ENCODE measurements at places on chromosomes 3 and 15.
A peak's percentile ranks its signal among the peaks of the same experiment; 100 is the strongest.

- no peak for DNase-seq
These were observed 44.8 kb upstream of the TLE3 start for GRCh38 chr15:70142322-70143191.

- DNase-seq, result no peak
These were observed 50.0 kb downstream of the ZIC4 start for GRCh38 chr3:147356145-147356908.

DNA sequence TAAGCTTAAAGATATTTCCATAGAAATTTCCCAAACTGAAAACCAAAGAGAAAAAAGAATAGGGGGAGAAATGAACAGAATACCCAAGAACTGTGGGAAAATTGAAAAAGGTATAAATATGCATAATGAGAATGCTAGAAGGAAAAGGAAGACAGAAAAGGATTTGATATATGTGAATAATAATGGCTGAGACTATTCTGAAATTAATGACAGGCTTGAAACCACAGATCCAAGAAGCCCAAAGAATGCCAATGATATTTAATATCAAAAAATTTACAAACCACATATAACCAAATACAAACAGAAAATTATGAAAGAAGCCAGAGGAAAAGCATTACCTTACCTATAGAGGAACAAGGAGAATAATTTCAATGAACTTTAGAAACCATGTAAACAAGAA is 153.0 kb downstream of the ANXA2 start:
- DNase-seq, result no peak

DNA sequence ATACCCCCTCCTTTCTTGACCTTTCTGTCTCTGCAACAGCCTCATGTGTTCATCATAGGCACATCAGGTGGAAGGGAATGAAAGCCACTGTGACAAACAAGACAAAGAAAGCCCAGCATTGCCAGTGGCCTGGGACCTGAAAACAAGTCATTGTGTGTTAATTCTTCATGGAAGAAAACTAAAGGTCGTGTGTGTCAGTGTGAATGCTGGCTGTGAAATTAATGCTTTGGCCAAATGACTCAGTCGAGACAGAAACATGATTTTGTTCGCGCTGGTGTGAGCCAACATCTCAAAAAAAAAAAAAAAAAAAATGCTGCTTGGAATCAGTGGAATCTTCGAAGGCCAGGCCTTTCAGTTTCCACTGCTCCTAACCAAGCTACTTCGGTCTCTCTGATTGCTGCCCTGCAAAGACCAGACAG is 386.5 kb upstream of the PROK2 start:
- DNase-seq, result peak; percentile 66

DNA sequence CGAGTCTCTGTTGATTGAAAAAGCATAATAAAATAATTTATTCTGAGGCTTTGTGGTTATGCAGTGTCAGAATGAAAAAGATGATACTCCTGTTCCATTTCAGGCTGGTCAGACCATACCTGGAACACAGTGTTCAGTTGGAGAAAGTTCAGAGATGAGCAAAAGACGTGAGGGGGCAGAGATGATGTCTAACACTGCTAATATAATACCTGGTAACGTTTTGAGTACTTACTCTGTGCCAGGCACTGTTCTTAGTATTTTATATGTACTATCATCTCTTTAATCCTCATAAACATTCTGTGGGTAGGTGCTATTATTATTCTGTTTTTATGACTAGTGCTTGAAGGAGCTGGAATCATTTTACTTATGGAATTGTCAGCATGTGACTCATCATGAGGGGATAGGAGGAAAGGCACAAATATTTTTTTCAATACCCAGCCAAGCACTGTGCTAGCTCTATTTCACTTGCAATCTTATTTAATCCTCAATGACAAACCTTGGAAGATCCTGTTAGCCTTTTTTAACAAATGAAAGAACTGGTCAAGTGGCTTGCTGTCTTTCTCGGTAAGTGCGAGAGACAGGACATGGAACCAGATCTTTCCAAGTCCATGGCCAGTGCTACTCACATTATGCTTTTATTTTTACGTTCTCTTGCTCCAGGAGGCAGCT is 31.8 kb downstream of the IQGAP1 start:
- no peak for DNase-seq

DNA sequence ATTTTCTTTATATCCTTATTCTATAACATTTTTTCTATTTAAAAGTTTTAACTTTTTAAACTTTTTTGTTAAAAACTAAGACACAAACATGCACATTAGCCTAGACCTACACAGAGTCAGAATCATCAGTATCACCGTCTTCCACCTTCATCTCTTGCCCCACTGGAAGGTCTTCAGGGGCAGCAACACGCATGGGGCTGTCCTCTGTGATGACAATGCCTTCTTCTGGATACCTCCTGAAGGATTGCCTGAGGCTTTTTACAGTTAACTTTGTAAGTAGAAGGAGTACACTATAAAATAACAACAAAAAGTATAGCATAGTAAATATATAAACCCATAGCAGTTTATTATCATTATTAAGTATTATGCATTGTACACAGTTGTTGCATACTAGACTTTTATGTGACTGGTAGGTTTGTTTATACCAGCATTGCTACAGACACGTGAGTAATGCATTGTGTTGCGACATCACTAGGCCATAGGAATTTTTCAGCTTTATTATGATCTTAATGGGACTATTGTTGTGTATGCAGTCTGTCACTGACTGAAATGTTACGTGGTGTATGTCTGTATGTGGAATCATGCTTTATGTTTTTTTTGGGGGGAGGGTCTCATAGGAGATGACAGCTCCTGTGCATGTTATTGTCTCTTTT is 18.2 kb downstream of the ATP1B3 start:
- DNase-seq, result no peak

DNA sequence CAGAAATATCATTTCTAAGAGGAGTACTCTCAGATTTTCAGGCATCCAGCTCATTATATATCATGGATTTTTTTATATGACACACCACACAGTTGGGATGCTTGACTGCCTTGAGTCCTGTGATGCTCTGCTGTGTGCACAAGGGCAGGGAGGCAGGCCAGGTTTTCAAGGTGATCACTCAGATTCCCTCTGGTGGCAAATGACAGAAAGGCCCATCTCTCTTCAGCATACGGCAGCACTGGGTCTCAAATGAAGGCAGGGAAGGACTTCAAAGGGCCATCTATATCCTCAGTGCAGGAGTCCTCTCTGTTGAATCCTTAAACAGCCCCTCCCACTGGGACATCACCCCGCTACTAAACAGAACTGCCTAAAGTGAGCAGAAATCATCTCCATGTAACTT is 54.8 kb upstream of the MYO5C start:
- DNase-seq, result no peak

- no peak for DNase-seq
These were observed 32.7 kb upstream of the DLG1 start for GRCh38 chr3:197331131-197331530.

DNA sequence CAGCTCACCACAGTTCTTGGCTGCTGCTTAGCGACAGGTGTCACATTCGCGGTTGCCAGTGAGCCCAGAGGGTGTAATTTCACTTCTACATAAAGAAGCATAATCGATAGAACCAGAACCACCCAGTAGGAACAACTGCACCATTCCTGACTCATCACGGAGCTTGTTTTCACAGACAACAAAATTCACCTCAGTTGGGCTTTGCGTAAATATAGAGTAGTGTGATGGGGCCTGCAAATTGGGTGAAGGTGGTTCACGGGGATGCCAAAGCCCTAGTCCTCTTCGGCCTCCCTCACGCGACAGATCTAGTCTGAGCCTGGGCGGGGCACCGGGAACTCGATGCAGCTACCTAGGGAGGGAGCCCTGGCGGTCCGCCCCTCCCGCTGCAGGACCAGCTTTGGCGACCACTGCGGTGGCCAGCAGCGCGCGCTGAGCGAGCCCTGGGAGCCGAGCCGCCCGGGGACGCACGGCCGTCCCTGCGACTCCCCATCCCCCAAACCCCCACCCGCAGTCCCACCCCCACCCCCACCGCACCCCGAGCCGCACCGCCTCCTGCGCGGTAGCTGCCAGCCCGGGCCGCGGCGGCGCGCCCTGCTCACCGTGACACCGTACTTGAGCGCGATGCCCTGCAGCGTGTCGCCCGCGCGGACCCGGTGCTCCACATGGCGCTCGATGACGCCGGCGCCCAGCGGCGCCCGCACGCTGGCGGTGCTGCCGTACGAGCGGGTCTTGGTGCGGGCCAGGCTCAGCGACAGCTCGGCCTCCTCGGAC is 519 bp downstream of the LYSMD2 start:
- peak; percentile 54 for DNase-seq

DNA sequence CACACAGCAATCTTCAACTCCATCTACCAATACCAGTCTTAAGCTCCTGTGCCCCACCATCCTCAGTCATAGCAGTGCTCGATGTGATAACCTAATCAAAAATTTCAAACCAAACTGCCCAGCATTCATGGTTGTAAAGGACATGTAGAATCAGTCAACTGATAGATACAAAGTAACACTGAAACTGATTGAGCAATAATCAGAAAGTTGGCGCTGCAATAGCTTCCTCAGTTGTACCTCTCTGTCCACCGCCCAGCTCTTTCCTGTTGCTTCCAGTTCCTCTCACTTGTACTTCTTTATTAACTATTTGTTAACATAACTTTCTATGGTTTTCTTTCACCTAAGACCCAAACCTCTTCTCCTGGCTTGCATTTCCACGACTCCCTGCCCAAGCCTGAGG is 745.7 kb downstream of the PDCD6IP start:
- DNase-seq, result no peak

DNA sequence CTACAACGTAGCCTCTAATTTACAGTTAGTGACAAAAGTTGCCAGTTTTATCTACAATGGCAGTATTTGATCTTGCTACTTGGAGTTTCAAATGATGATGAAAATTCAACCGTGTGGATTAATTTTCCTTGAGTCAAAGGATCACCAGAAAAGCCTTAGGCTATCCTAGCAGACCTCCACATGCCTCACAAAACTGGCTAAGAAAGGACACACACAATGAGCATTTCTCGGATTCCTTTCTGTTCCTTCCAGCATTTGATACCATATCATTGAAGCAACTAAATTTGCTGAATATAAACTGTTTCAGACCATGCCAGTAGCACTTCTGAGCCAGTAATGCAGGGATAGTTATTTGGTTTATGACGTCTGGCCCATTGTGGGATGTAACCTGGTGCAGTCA is 587.4 kb upstream of the MDFIC2 start:
- no peak for DNase-seq

- no peak for DNase-seq
These were observed 113.6 kb upstream of the CACNA2D3 start for GRCh38 chr3:54008744-54009143.

DNA sequence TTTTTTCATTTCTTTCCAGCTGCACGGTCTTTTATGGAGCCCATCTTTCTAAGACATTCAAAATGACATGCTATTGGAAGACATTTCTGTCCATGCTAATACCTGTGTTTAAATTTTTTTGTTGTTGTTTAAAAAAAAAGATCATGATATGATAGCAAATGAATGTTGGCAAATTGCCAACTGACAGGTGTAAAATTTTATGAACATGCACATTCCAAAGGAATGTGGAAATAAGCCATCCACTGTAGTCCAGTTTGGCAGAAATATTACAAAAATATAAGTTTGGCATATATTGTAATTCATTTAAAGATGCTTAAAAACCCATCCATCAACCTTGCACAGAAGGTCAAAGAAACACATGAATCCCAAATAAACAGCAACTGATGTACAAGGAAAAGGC is 75.6 kb upstream of the WNT5A start:
- DNase-seq, result no peak

DNA sequence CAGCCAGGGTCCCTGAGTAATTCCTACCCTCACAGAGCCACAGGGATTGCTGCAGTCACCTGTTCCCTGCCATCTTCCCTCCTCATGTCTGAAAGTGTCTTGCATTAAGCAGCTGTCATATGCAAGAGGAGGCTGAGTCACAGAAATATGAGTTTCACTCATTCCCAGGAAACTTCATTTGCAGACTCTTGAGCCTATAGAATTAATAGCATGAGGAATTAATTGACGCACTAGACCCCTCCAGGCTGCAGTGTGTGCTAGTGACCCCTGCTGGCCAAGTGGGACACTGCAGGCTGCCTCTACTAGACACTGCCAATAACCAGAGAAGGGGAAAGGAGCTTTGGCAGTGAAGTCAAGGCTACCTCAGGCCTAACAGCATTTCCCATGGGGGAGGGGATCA is 50.6 kb upstream of the SLC6A1 start:
- no peak for DNase-seq

DNA sequence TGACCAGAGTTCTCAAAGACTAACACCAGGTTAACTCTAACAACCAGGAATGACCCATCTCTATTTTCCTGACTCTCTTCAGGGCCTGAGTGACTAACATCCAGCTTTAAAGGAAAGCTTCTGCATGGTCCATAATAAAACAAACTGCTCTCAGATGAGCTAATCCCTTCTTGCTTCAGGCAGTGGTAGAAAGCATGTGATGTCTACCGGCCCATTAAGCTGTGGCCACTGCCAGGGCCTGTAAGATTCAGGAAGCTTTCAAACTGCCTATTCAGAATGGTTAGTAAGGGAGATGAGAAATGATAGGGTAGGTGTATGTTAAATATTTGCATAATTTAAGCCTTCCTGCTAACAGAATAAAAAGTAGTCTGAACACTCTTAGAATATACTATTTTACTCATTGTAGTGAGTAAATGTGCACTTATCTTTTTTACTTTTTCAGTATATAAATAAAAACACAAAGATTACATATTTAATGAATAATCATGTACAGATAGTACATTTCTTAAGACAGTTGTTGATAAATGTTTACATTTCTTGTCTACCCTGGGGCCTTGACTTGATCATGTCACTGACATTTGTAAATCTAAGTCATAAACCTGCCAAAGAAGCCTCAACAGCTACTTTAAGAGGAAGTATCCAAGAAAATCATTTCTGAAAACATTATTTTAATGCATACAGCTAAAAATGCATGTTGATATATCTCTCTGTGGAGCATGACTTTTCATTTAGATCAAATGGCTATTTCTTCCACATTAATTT is 222.0 kb downstream of the MCTP2 start:
- no peak for DNase-seq

DNA sequence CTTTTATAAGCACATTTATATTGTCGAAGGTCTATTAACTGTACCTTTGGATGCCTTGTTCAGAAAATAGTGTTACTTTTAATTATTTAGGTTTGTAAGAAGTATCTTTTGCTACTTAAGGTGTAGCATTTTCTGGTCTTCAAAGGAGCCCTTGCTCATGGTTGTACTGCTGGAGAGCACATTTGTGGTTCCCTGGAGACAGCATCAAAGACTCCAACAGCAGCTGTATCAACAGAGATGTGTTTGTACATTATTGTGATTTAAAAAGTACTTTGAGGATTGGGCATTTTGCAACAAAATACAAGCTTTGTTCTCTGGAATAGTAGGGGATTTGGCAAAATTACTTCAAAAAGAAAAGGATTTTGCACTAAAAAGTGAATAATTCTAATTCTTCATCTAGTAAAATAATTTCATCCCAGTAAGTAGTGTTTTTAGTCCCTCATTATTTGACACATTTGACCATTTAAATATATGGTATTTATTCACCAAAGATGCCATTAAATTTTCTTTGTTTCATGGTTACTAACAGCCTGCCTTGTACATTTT is 16.5 kb downstream of the TBC1D23 start:
- DNase-seq, result no peak

All from hippocampal formation (tissue), 2 donors.